ENCODE measurements at places on chromosomes 13 and 19.

DNA sequence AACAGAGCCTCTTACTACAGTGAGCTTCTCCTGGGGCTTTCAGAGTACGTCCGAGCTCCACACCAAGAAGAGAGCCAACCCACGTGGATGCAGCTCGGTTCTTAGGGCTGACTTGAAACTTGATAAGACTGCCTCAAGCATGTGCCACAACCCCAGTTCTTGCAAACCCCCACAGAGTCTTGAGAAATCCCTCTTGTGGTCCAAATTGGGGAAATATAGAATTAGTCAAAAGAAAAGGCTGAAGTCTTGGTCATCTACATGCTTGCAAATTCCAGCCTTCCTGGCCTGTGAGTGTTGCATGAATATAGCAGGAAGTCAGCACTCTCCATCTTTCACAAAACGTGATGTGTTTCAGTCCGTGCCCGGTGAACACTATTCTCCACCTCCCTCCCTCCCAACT lies 95.2 kb downstream of the GGACT start:
- no peak for DNase-seq

DNA sequence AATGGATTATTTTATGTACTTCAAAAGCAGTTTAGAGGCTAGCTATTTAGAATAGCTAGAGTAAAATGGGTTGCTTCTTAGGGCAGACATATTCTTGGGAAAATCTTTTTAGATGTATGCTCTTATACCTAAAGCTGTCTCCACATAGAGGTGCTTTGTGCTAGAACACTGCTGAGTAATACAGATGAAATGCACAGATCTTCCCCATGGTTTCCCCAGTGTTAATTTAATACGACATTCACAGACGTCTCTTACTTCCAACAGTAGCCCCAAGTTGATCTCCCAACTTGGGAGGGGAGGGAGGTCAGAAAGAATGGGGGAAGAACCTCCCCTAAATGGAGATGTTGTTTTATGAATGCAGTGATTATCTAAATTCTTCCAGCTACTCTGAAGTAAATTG lies 16.9 kb downstream of the NALCN start:
- DNase-seq = no peak

DNA sequence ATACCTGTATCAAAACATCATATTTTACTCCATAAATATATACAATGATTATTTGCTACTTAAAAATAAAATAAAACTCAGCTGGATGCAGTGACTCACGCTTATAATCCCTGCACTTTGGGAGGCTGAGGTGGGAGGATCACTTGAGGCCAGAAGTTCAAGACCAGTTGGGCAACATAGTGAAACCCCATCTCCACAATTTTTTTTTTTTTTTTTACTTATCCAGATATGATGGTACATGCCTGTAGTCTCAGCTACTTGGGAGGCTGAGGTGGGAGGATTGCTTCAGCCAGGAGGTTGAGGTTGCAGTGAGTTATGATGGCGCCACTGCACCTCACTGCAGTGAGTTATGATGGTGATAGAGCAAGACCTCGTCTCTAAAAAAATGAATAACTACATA lies 22.4 kb downstream of the POU2F2 start:
- DNase-seq = no peak

- no peak for DNase-seq
Measured at GRCh38 chr19:55633861-55634260, 6.9 kb upstream of the ZNF580 start.

DNA sequence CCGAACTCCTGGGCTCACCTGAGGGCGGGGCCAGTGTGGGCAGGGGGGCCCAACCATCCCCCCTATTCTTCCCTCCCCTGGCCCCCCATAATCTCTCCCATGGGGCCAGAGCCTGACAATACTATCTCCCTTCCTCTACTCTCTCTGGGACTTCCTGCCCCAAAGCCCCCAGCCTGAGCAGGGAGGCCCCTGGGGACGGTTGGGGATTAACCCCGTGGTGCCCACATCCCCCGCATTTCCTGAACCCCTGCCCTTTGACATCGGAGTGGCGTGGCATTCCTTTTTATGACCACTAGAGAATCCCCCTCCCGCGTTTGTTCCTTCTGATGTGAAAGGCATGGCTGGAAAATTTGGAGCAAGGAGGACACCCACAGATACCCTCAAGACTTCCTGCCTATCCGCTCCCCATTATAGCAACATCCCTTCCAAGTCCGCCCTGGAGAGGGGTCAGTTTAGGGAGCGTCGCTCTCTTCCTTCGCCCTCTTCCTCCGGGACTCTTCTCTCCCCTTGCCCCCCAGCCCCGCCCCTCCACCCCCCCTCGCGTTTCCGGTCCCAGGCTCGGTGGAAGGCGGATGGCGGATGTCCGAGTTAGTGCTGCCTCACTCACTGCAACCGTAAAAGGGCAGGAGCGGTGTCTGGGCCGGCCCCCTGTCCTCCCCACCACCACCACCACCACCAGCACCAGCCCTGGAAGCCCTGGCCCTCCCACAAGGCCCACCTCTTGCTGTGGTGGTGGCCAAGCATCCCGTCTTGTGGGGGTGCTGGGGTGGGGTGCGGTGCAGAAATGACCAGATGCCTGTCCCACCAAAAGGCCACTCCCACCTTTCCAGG lies 1.8 kb downstream of the VASP start:
- DNase-seq = peak; percentile 64

DNA sequence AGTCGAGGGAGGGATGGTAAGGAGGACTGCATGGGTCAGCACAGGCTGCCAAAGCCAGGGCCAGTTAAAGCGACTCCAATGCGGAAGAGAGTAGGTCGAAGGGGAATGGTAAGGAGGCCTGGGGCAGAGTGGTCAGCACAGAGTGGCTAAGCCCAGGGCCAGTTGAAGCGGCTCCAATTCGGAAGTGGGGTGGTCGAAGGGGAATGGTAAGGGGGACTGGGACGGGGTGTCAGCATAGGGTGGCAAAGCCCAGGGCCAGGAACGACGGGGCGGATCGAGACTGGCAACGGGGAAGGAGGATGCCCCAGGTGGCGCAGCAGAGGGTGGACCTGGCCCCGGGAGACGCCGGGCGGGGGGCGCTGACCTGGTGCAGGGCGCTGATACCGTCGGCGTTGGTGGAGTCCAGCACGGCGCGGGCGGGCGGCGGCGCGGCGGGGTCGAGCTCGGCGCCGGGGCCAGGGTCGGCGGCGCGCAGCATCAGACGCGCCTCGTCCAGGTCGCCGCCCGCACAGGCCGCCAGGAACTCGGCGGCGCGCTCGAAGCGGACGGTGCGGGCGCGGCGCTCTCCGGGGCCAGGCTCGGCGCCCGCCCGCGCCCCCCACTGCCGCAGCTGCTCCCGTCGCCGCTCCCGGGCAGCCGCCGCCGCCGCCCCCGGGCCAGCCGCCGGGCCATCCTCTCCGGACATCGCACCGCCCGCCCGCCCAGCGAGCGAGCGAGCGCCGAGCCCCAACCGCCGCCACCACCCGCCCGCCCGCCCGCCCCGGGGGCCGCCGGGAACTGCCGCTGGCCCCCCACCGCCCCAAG lies at the start of gene PPP1R12C:
Gene PPP1R12C (minus strand): TSS at position 779 of the 804 bp plus-strand sequence. CDS start 94 bp downstream, at position 685.
- no peak for DNase-seq

GRCh38 chr19:48708471-48708870 lies 11.1 kb downstream of the MAMSTR start:
- DNase-seq = no peak

DNA sequence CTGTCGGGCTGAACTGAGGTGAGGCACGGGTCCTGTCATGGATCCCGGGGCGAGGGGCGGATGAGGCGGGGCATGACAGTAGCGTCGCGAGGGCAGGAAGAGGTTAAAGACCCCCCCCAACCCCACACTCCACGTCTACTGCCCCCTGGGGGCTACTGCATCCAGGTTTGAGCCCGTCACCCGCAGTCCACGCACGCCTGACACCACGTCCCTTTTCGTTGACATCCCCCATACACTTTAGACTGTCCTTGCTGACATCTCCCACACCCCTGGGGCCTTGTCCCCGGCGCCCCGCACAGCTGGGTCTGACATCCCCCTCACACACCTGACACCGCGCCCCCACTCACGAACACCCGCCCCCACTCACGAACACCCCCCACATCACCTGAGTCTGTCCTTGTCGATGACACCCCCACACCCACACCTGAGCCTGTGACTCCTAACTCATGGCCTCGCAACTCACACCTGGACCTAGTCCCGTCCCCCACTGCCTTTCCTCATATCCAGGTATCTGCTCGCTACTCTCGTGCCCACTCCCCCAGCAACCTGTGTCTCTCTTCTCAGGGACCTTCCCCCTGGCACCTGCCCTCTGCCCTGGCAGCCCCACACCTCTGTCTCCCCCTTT lies 416 bp downstream of the SLC25A42 start:
- DNase-seq = no peak

DNA sequence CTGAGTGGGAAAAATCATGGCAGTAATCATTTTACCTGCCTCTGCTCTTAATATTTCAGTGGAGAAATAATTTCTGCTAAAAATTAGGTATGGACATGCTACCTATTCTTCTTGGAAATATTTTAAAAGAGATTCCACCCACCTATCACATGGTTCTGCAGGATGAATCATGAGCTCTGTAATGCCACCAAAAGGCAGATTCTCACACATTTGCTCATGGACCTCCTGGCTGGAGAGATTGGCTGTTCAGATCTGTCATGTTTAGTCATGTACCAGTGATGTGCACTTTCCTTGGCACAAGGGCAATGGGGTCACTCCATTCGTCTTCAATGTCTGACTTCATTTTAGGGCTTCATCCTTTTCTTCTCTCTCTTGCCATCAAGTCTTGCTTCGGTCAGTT lies 101.8 kb upstream of the MBNL2 start:
- no peak for DNase-seq

GRCh38 chr19:11729586-11729985 lies 9.2 kb downstream of the ZNF823 start:
- DNase-seq = no peak

DNA sequence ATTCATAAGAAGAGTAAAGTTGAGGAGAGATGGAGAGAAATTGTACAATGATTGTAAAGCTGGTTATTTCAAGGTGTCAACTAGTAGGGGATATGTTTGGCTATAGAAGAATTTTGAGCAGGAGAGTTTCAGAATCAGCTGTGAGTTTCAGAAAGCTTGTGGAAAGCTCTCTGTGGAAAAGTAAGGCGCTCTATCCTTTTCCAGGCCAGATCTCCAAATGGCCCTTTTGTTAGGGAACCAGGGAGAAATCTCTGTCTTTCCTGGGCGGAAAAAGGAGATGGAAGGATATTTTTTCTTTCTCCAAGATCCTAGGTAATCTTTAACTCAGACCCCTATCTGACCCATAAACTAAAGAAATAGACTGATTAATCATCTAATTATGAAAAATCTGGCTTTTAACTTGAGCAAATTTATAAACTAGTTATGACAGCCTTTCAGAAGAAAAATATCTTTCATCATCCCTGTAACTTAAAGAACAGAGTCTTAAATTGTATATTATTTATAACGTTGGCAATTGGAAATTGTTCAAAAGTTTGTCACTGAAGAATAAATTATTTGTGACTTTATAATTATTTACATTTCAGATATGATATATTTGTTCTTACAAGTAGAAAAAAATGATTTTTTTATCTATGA lies 34.5 kb downstream of the SPRY2 start:
- DNase-seq = no peak

- DNase-seq = no peak
Measured at GRCh38 chr19:16367261-16367683, 42.6 kb downstream of the KLF2 start.

- DNase-seq = no peak
Measured at GRCh38 chr19:48480183-48480557, 11.0 kb downstream of the CYTH2 start.

- no peak for DNase-seq
Measured at GRCh38 chr19:11198175-11198534, 810 bp upstream of the KANK2 start.

DNA sequence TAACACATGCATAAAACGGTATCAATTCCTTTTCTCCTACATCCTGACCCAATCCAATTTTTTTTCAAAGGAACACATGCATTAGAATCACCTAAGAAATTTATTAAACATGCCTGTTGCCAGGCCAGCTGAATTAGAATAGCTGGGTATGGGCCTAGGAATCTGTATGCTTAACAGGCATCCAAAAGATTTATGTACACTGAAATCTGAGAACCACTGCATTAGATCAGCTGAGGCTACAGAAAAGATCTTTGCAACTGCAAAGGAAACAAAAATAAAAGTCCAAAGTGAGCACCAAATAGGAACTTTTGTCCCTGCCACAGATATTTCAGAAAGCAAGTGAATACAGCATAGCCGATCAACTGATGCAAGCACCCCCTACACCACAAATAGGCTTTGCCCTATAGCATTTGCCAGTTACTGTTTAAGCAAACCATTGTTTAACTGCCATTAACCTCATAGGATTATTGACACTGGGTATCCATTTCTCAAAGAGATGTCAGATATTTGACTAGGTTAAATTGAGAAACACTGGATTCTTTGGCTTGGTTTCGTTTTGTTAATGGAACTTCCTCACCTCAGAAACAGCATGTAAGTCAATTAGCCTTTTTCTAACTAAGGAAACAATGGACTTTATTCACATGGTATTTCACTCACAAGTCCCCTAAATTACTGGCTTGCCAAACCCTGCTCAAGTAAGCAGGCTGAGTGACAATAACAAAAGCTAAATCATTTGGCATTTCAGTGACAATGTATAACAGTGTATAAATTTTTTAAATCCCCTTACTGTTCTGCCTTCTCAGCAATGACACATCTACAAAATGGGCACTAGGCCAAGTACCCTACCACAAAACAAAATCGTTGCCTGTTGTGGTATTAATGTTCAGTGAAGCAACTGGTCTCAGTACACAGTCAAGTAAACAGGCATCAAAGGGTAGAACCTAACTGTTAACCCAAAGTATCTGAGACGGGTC lies 67.8 kb downstream of the SUCLA2 start:
- no peak for DNase-seq

- DNase-seq = no peak
Measured at GRCh38 chr19:1828279-1829238, 16.5 kb upstream of the ATP8B3 start.

DNA sequence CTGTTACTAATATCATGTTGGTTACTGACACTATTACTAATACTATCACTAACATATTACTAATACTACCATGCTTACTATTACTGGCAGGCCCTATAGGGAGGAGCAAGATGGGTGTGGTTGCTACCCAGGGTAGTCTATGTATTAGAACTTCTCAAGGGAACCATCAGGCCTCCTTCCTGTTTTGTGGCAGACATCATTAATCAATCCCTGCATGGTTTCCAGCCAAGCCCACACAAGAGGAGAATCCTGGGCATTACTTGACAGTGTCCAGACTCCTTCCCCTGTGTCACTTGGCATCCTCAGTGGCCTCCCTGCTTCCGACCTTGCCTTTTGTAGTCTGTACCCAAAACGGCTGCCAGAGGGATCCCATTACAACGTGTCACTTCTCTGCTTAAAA lies 8.9 kb downstream of the HAS1 start:
- no peak for DNase-seq

GRCh38 chr13:39768962-39769361 lies 113.5 kb downstream of the COG6 start:
- DNase-seq = no peak

GRCh38 chr19:50458396-50459066 lies 17.8 kb upstream of the EMC10 start:
- DNase-seq = no peak

GRCh38 chr13:106593132-106593531 lies 25.2 kb upstream of the ARGLU1 start:
- no peak for DNase-seq

Measured in activated CD4-positive, CD25-positive, alpha-beta regulatory T cell treated with anti-CD3 and anti-CD28 coated beads, Interleukin-2, amount 50 U/mL, for 72 hours (primary cell).